Myocyte (in vitro differentiated cells): ENCODE measurements at places on chromosomes 1 and 21. TPM values are rescaled to one million over a fixed set of nuclear protein-coding genes. Genes with fewer than 3 reads are reported as not detected.

Gene WNT9A
- 6.5 and 10.6 TPM in 2 replicates for total RNA-seq

Gene UMODL1
- not detected in 2 replicates for total RNA-seq

Gene TDRD10
- total RNA-seq: not detected in 2 replicates

Gene NTMT2
- not detected in 2 replicates for total RNA-seq

Gene AADACL3
- total RNA-seq: not detected in 2 replicates

Gene TTC3
- total RNA-seq: 210 and 257 TPM in 2 replicates

Gene IQGAP3
- 0.24 and 0.52 TPM in 2 replicates for total RNA-seq

Gene PRCC
- total RNA-seq: 50.1 and 52.6 TPM in 2 replicates

Gene DMRTA2
- 0.21 and 0.43 TPM in 2 replicates for total RNA-seq

DNA sequence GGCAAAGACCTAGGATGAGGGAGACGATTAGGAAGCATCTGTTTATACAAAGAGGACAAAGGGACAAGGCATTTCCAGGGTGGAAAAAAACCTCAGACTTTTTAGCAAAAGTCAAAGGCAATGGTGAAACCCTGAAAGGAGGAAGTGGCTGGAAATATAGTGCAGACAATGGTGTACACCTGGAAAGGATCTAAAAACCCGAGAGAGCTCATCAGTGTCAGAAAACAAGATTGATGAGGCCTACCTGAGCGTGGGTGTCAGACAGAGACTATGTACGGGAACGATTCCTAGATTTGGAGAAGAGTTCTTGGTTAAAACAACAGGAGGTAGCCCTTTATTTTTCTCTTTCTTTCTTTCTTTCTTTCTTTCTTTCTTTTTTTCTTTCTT is 68.8 kb upstream of the HUNK start:
- no peak for DNase-seq

GRCh38 chr1:209354111-209354839 is 229.2 kb upstream of the CAMK1G start:
- peak; percentile 90 for DNase-seq

- no peak for DNase-seq
These were observed 34.0 kb downstream of the C1orf198 start for GRCh38 chr1:230834292-230834691.

- no peak for DNase-seq
These were observed 132.5 kb upstream of the IVNS1ABP start for GRCh38 chr1:185449378-185450059.

DNA sequence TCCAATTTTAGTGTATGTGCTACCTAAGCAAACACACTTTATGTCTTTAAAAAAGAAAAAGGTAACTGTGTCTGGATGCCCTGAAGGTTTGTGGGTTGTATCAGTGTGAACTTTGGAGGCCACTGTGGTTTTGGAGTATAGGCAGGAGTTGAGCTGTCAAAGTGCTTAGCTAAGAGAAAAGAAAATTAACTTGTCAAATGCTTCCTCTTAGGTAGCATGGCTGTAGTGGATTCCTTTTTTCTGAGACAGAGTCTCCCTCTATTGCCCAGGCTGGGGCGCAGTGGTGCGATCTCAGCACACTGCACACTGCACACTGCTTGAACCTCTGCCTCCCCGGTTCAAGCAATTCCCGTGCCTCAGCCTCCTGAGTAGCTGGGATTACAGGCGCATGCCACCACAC is 11.2 kb upstream of the SLC41A1 start:
- DNase-seq: no peak

GRCh38 chr1:106746448-106747085 is 309.9 kb upstream of the PRMT6 start:
- DNase-seq: no peak

DNA sequence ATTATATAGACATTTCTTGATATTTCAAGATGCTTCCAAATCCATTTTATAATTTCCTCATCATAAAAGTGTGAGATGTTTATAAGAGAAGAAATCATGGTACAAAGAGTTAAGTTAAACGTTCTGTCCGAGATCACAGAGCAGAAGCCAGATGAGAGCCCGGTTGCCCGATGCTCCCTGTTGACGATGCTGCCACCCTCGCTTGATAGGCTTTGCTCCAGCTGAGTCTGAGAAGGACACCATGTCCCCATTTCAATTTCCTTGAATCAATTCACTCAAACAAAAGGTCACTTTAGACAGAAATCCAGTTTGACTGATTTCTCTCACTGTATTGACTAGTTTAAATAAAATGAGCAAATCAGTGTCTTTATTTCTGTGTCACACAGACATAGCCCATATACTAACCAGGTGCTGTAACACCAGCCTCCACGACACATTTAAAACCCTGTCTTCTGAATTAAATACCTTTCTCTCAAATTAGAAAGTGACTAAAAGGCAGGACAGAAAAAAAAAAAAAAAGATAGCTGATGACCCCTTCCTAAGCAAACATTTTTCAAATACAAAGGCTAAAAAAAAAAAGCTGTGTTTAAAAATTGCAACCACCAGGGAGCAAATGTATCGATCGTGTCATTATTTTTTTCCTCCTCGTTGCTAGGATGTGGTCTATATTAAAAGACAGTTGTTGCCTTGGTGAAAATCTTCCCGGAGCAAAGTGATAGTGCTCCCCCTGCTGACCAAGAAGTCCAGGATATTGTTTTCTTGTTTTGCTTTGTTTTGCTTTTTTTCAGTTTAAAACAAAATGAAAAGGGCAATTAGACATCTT is 35.2 kb downstream of the DNASE2B start:
- DNase-seq: peak; percentile 79

- peak; percentile 77 for DNase-seq
These were observed 1.9 kb downstream of the S100A11 start for GRCh38 chr1:152034654-152035538.

DNA sequence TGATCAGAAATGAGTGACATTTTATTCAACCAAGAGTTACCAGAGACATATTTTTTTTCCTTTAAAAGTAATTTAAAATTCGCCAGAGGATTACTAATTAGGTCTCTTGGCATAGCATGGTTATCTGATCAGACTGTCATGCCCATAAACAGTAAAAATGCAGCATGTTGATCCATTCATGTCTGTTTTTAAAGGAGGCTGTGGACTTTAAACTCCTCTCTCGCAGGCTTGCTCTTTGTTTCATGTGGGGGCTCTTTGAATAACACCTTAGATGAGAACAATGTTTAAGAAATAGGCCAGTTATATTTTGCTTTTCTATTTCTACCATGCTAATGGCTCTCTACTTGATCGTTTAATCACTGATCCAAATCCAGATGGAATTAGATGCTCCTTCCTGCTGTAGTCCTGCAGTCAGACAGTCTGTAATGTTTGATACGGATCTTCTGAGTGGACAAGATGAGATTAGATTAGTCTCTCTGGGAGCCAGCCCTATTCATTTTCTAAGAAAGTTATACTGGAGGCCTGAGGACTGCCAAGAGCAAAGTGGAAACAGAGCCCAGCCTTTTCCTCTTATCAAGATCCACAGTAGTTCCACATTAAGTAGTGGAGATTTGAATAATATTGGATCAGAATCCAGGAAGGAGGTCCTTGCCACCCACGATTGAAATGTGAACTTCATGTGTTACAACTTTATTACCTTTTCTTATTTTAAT is 197.4 kb downstream of the HS2ST1 start:
- no peak for DNase-seq

DNA sequence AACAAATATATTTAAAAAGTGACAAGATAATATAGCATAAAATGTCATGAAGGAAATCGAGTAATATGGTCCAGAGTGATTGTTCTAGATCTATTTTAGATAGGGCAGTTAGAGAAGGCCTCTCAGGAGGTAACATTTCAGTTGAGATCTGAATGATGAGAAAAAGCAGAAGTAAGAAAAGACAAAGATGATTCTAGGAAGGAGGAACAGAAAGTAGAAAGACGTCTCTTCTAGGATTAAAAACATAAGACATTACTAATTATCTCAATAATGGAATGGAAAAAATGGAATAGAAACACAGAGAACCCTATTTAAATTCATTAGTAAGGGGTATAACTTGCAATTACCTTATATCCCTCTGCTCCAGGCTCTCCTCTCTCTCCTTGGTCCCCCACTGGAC is 130.0 kb upstream of the ZNHIT6 start:
- DNase-seq: no peak

- DNase-seq: peak; percentile 49
These were observed 13.4 kb upstream of the UAP1 start for GRCh38 chr1:162548170-162548569.

- DNase-seq: no peak
These were observed 1.7 kb downstream of the ID3 start for GRCh38 chr1:23557471-23558124.

- DNase-seq: no peak
These were observed 22.1 kb downstream of the GRHL3 start for GRCh38 chr1:24341260-24341659.

DNA sequence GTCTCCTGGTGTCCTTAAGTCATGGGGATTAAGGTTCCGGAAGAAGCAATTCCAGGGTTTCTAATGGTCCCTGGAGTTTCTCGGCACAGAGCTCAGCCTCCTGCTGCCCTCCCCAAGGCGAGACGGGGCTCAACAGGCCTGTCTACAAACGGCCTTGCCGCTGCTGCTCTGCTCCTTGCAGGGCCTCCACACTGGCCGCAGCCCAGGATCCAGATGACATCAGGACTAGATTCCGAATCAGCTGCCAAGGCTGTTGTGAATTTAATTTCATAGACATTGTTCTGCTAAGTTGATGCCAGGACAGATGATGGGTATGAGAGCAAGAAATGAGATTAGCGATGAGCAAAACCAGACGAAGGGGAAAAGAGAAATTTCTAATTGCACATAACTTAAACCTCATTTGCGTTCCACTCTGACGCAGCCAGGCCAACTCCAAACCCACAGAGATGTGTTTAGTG is 103.6 kb upstream of the BACE2 start:
- no peak for DNase-seq

DNA sequence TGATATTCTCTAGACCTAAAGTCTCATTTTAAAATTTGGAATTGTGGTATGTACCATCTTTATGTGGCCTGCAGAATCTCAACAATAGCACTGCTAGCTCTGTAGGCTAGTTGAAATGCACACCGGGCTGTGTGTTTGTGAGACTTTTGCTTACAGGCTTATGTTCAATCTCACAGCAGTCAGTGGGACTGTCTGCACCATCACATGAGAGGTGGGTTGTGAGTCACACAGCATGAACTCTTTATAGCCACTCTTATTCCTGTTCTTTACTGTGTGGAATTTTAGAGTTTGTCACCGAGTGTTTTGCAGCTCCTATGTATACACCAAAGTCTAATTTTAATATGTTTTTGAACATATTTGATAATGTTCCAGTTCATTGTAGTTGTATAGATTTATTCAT is 74.6 kb downstream of the RASAL2 start:
- peak; percentile 57 for DNase-seq

DNA sequence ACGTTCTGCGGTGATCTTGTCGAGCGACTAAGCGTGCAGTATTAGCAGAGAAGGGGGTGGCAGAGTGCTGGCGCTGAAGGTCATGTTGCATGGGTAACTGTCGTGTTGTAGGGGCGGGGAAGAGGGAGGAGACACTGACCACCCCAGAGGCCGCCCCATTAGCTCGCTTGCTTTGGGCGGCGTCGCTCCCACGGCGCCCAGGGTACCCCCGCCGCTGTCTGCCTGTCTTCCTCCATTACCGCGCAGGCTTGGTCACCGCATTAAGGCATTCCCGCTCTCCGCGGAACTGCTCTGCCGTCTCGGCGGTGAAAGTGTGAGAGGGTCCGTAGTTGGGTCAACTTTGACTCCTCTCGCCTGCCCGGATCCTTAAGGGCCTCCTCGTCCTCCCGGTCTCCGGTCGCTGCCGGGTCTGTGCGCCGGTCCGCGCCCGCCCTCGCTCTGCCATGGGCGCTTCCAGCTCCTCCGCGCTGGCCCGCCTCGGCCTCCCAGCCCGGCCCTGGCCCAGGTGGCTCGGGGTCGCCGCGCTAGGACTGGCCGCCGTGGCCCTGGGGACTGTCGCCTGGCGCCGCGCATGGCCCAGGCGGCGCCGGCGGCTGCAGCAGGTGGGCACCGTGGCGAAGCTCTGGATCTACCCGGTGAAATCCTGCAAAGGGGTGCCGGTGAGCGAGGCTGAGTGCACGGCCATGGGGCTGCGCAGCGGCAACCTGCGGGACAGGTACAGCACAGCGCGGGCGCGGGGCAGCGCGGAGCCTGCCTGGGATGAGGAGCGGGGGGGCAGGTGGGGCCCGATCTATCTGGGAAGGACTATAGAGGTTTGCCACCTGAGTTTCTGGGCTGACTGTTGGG is at the start of gene MTARC2:
Gene MTARC2 (plus strand): TSS at position 234 of the 846 bp plus-strand sequence. CDS start 210 bp downstream, at position 444.
- DNase-seq: peak; percentile 83
